ENCODE measurements at places on chromosomes 2 and 18.

- no peak for DNase-seq
Observed at GRCh38 chr2:102149243-102149642, 6.7 kb downstream of the IL1R1 start.

- no peak for DNase-seq
Observed at GRCh38 chr2:61272421-61273070, 110.6 kb downstream of the C2orf74 start.

GRCh38 chr2:26537826-26538475 lies 60.0 kb upstream of the OTOF start:
- DNase-seq = no peak

- DNase-seq = no peak
Observed at GRCh38 chr2:12605936-12606335, 110.8 kb upstream of the TRIB2 start.

DNA sequence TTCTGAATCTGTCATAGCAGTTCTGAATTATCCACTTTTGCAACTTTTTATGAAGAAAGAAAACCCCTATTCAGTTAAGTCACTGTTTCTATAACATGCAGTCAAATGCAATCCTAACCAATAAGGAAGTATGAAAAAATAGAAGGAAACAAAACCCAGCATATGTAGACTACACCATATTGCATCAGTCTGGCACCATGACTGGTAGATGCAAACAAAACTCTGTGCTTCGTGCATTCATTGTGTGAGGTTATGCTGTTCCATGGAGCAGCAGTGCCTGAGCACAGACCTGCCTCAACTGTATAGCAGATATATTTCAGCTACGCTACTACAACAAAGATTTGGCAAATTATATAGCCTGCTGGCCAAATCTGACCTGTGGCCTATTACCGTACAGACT lies 325.5 kb downstream of the LRP1B start:
- DNase-seq = no peak

GRCh38 chr2:132815516-132815915 lies 145.5 kb upstream of the LYPD1 start:
- no peak for DNase-seq

- no peak for DNase-seq
Observed at GRCh38 chr2:37831081-37831780, 93.9 kb upstream of the RMDN2 start.

GRCh38 chr2:229856413-229856812 lies 65.4 kb downstream of the TRIP12 start:
- DNase-seq = no peak

- no peak for DNase-seq
Observed at GRCh38 chr2:24717263-24717951, 75.8 kb downstream of the PTRHD1 start.

- no peak for DNase-seq
Observed at GRCh38 chr2:14677039-14677438, 44.5 kb downstream of the LRATD1 start.

DNA sequence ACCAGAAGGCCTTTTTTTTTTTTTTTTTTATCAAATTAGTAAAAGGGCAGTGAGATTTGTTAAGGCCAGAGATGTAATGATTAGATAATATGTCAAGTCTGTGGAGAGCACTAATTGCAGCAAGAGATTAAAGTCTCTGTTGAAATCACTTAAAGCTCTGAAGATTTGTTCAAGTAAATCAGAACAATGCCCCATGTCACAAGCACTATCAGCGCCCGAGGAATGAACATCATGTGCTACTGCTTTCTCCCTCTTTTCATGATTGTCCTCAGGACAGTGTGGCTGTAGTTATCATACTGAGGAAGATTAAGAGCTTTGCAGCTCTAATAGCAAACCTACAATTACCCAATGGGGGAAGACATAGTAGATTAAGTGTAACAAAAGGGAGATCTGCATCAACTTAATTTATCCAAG lies 71.1 kb downstream of the TDRD15 start:
- DNase-seq = no peak

- no peak for DNase-seq
Observed at GRCh38 chr2:177270531-177270930, 6.0 kb upstream of the NFE2L2 start.

DNA sequence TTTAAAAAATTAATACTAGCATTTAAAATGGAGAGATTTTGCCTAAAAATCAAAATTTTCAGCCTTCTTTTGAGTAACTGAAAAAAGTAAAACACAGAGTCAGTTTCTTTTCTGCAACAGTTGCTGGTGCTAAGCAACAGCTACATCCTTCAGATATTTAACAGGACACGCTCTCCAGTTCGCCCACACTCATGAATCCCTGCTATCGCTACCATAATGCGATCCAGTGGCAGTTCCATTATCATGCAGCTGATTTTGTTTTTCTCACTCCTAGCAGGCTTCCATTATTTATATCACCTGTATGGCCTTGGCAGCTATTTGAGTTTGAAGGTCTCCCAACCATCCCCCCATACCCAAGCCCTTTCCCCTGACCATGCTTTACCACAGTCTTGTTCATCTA lies 93.1 kb upstream of the NCKAP5 start:
- no peak for DNase-seq

GRCh38 chr2:28447943-28448792 lies 47.7 kb upstream of the PLB1 start:
- no peak for DNase-seq

DNA sequence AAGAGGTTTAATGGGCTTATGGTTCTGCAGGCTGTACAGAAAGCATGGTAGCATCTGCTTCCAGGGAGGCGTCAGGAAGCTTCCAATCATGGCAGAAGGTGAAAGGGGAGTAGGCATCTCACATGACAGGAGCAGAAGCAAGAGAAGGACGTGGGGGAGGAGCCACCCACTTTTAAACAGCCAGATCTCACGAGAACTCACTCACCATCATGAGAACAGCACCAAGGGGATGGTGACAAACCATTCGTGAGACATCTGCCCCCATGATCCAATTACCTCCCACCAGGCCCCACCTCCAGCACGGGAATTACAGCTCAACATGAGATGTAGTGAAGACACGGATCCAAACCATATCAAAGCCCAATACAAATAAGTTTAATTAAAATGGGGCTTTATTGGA lies 113.8 kb downstream of the ATL2 start:
- DNase-seq = no peak

GRCh38 chr18:8177330-8178016 lies 431.8 kb upstream of the RAB12 start:
- no peak for DNase-seq

GRCh38 chr2:85134255-85134895 lies 1.2 kb downstream of the TCF7L1 start:
- DNase-seq = no peak

GRCh38 chr2:11534746-11535484 lies 1.1 kb downstream of the GREB1 start:
- no peak for DNase-seq

Data from stimulated activated CD4-positive, alpha-beta T cell treated with anti-CD3 and anti-CD28 coated beads, Interleukin-4, amount 100 ng/mL, for 1 hour (primary cell).